ENCODE measurements at places on chromosomes 16 and 17.

DNA sequence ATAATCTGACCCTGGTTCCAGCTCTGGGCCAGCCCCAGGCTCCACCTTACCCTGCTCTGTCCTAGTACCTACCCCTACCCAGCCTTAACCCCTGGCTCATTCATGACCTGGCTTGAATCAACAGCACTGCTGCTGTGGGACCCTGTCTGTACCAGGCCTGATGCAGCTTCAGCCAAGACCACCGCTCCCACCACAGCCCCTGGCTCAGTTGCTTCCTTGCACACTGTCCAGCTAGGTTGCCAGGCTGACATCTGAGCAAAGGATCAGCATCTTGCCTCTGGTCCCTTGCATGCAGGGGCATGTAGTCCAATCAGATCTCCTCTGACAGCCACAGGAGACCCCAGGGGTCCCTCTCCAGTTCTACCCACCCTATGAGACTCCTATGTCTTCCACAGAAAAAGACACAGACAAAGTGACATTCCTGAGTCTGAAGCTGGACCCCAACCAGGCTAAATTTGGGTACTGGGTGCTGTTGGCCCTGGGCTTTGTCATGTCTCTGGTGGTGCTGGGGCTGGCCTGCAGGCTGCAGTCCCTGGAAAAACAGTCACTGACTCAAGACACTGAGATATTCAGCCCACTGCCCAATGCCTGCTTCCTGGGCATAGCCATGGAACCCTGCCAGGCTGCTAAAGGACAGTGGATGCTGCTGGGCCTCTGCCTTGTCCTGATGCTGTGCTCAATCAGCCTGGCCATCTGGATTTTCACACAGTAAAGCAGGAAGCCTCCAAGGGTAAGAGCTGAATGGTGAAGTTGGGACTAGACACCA is 3.9 kb upstream of the KCNH6 start:
- DNase-seq: no peak

DNA sequence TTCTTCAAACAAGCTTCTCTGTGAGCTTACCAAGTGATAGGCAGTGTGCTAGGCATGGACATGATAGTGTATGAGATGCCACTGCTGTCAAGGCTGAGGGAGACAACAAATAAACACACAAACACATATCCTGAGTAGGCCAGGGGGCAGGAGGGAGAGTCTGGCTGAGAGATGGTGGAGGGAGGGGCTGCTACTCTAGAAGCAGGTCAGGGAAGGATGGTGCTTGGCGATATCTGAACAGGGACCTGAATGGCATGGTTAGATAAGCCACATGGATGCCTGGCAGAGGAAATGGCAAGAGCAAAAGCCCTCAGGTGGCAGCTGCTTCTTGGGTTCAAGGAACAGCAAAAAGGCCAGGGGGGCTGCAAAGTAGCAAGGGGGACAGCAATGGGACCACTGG is 8.6 kb upstream of the CHST6 start:
- no peak for DNase-seq

GRCh38 chr17:77285594-77286390 is 145.0 kb downstream of the SEC14L1 start:
- DNase-seq: no peak

DNA sequence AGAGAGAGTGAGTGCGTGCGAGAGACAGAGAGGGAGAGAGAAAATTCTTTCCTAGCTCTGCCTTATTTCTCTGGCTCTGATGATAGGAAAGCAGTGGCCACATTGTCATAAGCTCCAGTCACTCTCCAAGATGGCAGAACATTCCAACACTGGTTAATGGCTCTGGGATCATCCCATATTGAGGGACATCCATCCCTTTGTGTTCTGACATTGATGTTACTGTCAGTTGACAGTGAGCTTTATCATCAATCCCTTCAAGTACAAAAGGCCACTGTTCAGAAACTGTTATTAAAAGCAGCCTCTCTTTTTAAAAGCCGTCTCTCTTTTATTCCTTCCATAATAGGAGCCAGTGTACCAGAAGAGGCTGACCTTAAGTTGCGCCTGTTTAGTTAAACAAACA is 1084.9 kb upstream of the RBFOX1 start:
- no peak for DNase-seq

DNA sequence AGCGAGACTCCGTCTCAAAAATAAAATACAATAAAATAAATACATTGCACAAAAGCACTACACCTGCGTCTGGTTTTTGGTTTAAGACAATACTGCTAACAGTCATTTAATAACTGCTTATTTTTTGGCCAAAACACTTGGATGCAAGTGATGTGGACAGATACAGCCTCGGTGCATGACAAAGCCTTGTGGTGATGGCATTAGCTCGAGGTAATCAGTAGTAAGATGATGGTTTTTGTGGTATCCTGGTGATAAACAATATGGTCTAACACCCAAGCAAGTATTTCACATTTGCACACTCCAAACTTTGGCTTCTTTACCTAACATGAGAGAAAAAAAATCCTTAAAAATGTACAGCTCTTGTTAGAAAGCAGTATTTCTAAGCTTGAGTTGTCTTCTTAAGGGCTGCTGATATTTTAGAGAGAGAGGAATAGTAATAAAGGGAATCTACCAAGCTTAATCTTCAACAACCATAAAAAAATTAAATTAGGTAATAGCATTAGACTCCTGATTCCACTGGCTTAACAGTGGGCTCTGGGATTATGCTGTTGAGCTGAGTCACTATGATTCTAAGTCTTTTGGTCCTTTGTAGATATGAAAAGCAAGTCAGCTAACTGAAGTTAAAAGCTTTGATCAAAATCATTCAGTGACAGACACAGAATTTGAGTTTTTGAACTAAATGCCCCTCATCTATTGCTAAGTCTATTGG is 111.1 kb downstream of the VPS53 start:
- no peak for DNase-seq

DNA sequence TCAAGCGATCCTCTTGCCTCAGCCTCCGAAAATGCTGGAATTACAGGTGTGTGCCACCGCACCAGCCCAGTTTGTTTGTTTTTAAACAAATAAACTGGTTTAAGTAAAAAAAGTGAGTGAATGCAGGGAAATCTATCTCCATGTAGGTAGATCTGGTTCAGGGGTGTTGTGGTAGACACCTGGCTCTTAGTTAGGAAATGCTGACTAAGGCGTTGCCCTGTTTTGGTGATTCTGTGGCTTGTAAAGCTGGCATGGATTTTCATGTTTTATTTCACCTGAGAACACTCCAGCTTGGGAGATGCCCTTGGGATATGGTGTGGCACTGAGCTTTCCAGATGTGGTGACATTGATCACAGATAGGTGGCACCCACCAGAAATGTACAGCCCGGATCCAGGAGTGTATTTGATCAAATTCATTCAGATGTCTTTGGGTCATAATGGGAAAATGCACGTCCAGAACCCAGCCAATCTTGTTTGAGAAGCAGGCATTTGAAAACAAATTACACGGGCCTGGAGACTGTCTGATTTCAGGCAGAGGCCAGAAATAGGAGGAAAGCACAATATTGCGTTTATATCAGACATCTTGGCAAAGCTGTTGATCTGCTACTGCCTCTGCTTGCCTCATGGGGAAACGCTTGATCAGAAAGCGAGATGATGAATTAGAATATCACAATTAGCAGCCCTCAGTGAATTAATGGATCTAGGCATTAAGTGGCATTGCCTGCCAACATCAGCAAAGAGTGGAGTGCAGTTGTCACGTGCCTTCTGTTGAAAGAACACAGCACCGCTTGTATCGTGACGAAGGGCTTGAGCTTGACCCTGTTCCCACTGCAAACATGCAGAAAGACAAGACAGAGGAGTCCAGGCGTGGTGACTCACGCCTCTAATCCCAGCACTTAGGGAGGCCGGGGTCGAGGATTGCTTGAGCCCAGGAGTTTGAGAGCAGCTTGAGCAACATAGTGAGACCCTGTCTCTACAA is 7.3 kb upstream of the IL34 start:
- DNase-seq: no peak

DNA sequence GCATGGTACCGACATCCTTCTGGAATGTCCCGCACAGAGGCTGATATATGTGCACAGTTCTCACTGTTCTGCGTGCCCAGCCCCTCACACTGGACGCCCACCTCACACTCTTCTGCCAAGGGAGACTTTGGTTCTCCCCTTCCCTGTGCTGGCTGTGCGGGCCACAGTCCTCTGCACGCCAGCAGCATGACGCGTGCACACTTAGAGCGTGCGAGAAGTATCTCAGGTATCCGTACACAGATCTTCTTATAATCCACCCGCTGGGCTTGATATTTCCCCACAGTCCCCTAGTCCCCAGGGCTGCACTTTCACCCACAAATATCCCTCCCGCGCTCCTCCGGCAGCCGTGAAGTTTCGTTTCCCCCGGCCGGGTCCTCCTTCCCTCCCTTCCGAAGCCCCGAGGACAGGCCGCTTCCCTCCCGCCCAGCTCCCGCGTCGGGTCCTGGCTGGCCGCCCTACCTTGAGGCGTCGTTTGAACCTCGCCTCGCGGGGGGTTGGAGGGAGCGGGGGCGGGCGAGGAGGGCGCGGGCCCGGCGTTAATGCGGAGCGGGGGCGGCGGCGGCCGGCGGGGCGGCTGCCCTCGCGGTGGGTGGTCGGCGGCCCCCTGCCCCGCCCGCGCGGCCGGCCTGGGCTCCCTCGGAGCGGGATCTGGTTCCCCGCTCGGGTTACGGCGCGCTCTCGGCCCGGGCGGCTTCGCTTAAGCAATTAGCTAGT is 5.0 kb upstream of the FOXF1 start:
- no peak for DNase-seq

GRCh38 chr17:32875923-32876416 is 954 bp downstream of the MYO1D start:
- no peak for DNase-seq

DNA sequence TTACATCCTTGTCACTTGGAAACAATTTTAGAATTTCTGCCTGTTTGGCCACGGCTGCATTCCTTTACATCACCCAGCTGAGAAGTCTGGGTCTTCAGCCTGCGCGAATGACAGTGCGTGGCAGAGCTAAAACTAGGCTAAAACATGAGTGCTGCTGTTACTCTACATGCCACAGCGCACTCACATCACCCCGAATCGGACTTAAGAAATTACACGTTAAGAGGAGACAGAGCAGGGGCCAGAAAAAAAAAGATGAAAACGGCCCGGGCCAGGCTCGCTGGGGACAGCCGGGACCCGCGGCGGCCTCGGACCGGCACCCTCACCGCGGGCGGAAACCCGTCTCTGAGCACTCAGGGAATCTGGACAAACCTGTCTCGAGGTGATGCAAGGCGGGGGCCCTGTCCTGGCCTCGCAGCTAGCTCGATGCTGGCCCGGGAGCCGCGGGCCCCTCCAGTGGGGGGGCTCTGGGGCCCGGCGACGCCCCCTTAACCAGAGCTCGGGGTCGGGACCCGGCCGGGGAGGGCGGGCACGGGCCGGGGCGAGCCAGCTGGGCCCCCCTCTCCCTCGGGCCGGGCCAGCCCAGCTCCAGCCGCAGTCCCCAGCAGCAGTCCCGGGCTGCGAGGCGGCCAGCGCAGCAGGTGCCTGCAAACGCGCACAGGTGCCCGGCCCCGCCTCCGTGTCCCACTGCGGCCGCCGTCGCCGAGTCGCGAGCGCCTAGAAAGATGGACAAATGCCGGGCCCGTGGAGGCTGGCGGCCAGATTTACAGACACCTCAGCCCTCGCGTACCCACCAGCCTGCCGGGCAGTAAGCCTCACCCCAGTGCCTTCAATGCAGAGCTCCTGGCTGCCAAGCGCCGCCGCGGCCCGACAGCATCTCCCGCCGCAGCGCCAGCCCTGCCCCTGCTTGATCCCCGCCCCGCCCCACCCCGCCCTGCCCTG is at the start of gene AKTIP:
Gene AKTIP, minus strand, starts transcription at position 879 of the 939 bp plus-strand sequence. CDS start 2,950 bp downstream, outside the sequence.
- no peak for DNase-seq

DNA sequence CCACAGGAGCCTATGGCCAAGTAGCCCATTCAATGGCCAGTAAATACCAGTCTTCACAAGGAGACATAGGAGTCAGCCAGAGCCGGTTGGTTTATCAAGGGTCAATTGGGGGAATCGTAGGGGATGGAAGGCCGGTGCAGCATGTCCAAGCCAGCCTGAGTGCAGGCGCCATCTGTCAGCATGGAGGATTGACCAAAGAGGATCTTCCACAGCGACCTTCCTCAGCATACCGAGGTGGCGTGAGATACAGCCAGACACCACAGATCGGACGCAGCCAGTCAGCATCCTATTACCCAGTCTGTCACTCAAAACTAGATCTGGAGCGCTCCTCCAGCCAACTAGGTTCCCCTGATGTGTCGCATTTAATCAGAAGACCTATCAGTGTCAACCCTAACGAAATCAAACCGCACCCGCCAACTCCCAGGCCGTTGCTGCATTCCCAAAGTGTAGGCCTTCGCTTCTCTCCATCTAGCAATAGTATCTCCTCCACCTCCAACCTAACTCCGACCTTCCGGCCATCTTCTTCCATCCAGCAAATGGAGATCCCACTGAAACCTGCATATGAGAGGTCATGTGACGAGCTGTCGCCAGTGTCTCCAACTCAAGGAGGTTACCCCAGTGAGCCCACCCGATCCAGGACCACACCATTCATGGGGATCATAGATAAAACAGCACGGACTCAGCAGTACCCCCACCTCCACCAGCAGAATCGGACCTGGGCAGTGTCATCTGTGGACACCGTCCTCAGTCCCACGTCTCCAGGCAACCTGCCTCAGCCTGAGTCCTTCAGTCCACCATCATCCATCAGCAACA is 25.0 kb downstream of the CYB561 start:
- no peak for DNase-seq

GRCh38 chr16:6149031-6149430 is 1051.4 kb upstream of the EEF2KMT start:
- DNase-seq: no peak

GRCh38 chr17:71200597-71200996 is 920.2 kb upstream of the SOX9 start:
- no peak for DNase-seq

DNA sequence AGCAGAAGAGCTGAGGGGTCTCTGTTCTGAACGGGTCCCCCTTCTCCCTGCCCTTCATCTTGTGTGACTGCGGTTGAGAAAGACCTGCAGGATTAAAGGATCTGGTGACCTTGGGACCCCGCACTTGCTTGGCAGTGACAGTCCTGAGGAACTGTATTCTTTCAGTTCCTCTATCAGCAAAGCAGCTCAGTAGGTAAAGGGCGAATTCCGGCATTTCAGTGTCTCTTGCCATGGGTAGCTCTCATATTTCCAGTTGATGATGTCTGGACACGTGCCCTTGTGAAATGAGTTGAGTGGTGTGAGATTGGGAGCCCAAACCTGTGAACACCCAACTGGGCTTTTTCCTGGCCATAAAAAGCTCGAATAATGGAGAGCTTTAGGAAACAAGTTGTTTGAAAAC is 135.7 kb downstream of the PRKCA start:
- no peak for DNase-seq

GRCh38 chr16:9845661-9846361 is 336.4 kb downstream of the GRIN2A start:
- no peak for DNase-seq

- no peak for DNase-seq
Observed at GRCh38 chr16:88486398-88487123, 33.5 kb downstream of the ZFPM1 start.

- DNase-seq: no peak
Observed at GRCh38 chr17:63120406-63120805, 154.4 kb downstream of the TANC2 start.

DNA sequence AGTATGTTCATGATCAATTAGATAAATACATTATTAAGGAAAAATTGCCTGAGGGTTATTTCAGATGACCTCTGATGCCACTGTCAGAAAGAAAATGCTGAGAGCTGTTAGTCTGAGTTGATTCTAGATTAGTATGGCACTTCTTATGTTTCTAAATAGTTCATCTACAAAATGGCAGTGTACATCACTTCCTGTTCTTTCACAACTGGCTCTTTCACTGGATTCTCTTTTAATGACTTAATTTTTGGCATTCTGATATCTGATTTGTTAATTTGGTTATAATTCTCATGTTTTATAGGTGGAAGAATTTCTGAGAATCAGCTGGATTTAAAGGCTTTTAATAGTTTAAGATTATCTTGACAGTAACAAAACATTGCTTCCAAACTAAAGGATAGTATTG is 3.3 kb downstream of the TAOK1 start:
- no peak for DNase-seq

GRCh38 chr16:65660390-65660789 is 538.5 kb upstream of the CDH11 start:
- DNase-seq: no peak
